ENCODE measurements at places on chromosomes 16 and 17. TPM values are rescaled to one million over a fixed set of nuclear protein-coding genes. Genes with fewer than 3 reads are reported as not detected.

DNA sequence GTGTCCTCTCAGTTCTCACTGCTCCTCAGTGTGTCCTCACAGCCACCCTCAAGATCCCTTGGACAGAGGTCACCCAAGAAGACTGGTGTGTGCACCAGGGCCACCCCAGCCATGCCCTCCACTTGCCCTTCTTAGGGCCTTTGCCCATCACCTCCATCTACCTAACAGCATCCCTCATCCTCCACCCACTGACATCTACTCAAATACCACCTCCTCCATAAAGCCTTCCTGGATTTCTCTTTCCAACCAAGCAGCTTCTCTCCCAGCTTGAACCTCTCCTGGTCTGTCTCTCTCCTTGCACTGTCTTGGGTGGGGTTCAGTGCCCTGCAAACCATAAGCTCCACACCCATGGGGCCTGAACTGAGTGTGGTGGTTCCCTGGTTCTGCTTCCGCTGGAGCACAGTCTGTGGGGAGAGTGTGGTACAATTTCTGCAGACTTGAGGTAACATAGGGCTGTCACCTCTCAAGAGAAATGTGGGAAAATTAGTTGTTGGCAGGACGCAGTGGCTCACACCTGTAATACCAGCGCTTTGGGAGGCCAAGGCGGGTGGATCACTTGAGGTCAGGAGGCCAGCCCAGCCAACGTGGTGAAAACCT lies 14.4 kb downstream of the KATNB1 start:
- no peak for DNase-seq

The ZNF750 gene
- total RNA-seq: 0.07 TPM

- no peak for DNase-seq
These were observed 127.8 kb upstream of the KCNJ16 start for GRCh38 chr17:69947027-69947759.

DNA sequence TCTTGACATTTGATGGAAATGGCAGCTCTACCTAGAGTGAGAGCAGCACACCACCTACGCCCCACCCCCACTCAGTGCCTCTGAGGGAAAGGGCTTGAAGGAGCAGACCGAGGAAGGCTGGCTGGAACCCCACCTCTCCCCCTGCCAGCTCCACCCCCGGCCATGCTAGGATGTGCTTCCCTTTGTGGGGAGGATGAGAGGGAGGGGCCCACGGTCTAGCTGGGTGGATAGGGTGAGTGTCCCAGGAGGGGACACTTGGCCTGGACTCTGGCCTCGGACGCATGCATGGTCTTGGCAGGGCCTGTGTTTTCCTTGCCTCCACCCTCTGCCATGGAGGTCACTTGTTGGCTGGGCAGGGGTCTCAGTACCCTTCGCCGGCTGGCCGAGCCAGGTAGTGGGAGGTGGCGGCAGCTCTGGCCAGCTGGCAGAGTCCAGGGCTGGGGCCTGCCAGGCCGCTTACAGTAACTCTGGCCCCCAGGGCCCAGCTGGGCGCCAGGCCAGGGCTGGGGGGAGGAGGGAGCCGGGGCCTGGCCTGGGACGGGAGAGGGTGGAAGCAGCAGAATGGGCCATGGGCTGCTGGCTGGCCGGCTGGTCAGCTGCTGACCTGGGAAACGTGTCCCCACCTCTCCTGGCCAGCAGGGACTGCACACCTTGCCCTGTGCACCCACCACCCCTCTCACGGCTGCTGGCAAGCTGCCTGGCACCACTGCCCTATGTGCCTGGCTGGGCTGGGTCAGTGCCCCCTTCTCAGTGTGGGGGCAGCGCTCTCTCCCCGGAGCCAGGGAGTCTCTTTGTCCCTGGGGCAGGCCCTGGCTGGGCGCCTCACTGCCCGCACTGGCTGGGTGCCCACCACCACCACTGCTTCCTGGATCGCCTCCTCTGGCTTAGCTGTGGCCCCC lies 23.0 kb downstream of the RARA start:
- DNase-seq: no peak

DNA sequence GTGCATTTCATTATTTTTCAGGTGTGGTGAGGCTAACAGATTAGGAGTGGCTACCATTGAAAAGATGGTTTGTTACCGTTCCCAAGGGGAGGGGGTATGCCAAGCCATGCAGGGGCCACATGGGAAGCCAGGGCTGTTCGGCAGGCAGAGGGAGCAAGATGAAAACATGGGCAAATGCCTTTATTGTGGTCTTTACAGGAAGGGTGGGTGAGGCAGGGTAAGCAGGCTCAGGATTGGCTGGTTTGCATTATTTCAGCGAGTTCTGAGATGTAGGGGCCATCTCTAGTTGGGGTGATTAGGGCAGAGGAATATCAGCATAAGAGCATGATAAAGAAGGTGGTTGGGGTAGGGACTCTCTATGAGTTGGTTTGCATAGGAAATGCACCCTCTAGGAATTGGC lies 117.6 kb downstream of the CCT6B start:
- no peak for DNase-seq

The TBC1D3E gene
- not detected for total RNA-seq

The ZNF597 gene
- 2.2 TPM for total RNA-seq

DNA sequence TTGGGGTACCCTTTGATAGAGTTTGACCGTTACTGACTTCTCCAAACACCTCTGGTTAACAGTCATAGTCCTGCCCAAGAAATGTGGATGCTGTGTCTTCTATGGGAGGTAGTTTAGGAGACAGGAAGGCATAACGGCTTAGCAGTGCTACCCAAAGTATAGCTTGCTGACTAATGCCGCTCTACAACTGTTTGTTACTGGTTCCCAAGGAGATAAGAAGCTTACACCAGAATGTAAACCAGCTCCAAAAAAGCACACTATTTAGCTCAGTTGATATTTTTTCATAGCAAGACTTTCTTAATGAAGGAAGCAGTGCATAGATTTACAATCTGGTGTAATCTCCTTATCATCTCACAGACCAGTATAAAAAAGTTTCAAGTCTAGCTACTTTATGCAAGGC lies 95.7 kb downstream of the HS3ST3B1 start:
- no peak for DNase-seq
